ENCODE measurements at places on chromosomes 12 and 14.

GRCh38 chr12:56293795-56294194 is 6.3 kb downstream of the CS start:
- DNase-seq = no peak

GRCh38 chr12:26152507-26153102 is 27.8 kb upstream of the BHLHE41 start:
- DNase-seq = no peak

DNA sequence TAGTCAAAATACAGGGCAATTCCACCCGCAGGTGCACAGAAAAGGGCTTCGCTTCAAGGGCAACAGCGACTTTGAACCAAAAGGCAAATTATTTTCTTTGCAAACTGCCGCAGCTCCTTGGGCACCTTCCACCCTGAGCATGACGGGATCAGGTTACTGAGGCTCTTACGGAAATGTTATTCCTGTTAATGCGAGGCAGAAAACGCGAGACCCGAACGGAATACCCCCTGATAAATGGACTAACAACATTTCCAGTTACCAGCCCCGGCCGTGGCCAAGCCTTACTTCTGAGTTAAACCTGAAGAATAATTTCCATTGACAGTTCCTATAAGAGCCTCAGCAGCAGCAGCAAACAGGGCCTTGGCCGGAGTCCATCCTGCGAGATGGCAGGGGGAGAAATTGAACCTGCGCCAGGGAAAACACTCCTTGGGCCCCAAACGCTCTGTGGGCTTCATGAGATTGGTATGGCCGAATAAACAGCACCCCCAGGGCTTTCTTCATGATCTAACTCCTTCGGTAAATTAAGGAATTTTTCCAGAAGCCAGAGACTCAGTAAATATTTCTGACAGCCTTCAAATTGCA is 70.0 kb upstream of the DICER1 start:
- no peak for DNase-seq

DNA sequence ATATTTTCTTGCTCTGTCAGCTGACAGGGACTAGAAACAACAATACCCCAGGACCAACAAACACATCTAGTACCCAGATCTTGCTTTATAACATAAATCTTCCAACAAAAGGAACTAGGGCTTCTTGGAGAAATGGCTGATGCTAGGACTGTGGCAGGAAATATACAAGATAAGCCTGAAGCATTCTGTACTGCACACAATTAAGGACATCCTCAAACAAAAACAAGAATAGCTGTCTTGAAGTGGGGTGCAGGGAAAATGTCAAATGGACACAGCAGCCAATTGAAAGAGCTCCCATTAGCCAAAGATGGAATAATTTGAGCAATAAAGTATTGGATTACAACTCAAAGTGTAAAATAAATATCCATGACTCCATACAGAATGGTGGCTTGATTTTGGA is 50.0 kb downstream of the LGMN start:
- DNase-seq = no peak

DNA sequence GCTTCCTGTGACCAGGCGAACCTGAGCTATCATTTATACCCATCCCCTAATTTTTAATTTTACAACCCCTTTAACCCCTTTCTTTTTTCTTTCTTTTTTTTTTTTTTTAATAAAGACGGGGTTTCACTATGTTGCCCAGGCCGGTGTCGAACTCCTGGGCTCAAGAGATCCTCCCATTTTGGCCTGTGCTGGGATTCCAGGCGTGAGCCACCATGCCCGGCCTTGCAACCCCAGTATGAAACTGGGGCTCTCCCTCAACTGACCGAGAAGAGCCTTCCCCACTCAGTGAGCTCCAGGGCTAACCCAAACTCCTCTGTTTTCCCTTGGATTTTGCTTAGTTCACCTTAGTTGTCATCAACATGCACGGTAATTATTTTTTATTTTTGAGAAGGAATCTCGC is 992 bp downstream of the CPSF2 start:
- no peak for DNase-seq

DNA sequence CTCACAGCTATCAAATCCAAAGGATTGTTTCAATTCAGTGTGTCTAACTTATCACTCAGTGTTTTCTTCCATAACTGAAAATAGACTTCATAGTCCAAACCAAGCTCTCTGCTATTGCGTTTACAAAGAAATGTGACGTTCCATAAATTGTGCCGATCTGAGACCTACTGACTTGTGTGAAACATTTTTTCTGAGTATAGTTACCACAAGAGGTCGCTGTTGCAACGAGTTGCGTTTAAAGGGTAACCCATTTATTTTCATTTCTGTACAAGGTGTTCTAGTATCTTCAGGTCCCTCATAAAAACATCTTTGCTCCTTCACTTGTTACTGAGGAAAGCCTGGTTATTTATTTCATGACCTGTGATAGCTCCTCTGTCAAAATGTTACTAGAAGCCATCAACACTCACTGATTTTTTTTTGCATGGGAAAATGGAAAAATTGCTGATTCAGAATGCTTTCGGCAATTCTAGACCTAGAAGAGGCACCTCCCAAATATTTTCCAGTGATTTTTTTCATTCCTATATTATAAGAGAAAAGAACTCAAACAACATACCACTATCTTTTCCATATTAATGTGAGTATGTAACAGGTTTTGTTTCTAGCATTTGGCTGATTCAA is 60.9 kb upstream of the OR4E1 start:
- DNase-seq = peak; percentile 52

- no peak for DNase-seq
Measured at GRCh38 chr12:57092529-57092862, 3.6 kb downstream of the NAB2 start.

DNA sequence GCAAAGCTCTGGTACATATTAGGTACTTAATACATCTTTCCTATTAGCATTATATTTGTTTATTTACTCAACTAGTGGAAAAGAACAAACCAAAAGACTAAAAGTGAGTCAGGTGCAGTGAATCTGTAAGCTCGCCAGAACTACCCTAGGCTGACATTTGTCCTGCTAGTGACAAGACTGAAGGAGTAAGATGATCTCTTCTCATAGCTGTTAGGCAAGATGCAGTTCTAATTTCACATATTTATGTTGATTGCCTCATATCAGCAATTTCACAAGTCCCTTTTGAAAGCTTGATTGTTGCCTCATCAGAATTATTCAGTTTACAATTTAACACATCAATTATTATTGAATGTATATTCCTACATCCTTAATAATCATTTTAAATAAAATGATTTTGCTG is 293.0 kb upstream of the NAV3 start:
- no peak for DNase-seq

DNA sequence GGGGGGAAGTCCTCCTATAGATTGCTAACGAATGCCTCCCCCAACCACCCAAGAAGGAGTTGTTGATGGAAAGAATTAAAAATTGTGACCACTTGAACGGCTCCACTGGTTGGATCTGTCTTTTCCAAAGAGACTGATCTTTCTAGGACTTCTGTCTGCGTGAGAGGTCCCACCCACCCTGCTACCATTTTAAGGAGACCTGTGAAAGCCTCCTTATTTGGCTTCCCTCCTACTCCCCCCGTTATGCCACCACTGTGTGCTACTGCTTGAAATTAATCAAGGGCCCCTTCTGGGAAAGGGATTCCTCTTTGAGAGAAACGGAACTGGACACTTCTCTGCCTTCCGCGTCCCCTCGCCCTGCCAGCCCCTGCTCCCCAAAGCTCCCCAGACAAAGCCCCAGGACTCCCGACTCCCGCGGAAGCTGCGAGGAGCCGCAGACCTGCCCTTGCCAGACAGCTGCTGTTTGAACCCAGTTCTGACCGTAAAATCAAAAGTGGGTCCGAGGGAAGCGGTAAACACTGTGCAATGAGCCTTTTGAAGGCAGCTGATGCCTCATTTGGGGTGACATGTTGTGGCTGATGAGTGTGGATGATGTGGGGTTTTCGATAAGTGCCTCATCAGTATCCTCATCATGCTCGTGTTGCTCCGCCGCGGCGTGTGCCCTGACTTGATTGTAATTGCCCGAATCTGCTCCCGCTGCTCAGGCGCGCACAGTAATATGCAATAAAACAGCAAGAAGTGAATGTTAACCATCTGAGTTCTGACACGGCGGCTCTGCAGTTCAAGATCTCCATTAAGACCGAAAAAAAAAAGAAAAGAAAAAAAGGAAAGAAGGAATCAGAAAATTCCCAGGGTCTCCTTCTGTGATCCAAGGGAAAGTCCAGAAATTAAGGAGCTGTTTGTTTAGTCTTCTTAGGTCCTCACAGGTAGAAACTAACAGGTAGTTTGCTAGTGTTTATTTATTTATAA is 48.2 kb downstream of the MBIP start:
- peak; percentile 20 for DNase-seq

GRCh38 chr12:50458606-50459005 is 46.2 kb upstream of the DIP2B start:
- DNase-seq = no peak

- no peak for DNase-seq
Measured at GRCh38 chr14:68955164-68955850, 23.8 kb downstream of the ACTN1 start.

- no peak for DNase-seq
Measured at GRCh38 chr12:63206909-63207308, 55.9 kb upstream of the AVPR1A start.

DNA sequence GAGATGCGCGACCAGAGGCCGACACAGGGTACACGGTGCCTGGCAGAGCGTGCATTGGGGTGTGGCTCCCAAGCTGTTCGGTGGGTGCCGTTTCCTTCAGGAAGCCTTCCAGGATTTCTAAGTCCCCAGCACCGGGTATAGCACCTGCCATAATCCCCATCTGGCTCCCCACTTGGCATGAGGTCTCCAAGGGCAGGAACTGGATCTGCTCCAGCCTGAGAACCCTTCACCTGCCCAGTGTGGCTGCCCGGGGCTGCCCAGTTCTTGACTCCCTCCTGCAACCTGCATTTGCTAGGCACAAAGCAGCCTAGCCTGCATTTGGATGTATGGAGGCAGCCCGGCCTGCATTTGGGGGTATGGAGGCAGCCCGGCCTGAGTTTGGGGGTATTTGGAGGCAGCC is 69.7 kb downstream of the RFLNA start:
- no peak for DNase-seq

DNA sequence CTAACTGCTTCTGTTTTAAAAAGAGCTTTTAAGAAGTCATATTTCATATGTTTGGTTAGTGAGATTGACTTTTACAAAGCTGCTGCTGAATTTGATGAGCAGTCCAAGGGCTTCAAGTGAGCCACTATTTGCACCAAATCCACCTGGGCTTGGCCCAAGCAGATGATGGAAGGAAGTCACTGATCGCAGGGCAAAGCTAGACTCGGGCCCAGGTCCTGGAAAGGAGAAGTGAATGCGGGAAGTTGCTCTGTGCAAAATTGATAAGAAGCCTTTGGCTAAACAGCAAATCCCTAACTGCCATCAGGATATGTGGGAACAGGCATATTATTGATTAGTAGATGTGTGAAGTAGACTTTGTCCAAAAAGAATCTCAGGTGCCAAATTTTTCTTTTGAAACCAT is 30.5 kb downstream of the PLXNC1 start:
- no peak for DNase-seq

GRCh38 chr14:32998433-32998832 is 59.8 kb downstream of the NPAS3 start:
- no peak for DNase-seq

DNA sequence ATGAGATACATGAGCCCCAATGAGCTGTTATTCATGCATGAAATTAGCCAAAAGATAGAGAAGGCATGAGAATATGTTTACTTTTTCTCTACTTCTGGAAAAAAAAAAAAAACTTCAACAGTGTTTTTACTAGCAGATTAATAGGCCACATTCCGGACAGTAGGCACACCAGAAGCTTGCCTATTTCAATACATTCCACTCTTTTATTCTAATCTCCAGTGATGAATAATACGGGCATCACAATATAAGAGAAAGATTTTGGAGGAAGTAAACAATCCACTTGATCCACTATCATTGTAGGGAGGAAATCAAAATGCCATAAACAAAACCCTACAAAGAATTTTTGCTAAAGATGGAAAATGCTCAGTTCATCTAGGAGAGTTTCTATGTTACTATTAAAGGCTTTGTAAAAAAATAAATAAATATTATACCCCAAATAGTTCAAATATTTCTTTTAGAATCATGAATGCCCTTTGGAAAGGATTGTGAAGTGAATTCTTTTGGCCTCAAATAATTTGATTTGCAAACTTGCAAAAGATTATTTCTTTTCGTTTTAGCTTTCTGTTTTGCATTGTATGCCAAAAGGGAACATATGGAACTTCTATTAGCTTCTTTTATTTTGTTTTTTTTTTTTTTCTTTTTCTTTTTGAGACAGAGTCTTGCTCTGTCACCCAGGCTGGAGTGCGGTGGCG is 232.6 kb downstream of the EPS8 start:
- DNase-seq = no peak

DNA sequence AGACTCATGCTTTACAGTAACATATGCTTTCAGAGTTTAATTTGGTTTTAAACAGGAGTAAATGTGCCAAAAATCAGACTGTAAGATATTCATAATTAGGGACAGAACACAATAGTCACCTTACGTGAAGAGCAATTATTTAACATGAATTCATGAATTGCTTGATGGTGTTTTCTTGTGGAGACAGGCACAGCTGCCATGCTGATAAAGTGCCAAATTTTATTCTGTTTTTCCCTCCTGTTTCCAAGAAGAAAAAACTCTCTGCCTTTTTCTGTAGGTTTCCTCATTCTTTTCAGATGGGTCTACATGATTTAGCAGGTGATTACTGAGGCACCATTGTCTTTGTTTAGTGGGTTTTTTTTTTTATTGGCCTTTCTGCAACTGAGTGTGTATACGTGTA is 80.1 kb downstream of the C12orf42 start:
- DNase-seq = no peak

GRCh38 chr12:62581288-62582064 is 114.8 kb downstream of the MON2 start:
- DNase-seq = no peak

Data from stimulated activated CD4-positive, alpha-beta T cell treated with anti-CD3 and anti-CD28 coated beads, Interleukin-4, amount 100 ng/mL, for 24 hours (primary cell).